ENCODE measurements at places on chromosomes 1 and 21.

DNA sequence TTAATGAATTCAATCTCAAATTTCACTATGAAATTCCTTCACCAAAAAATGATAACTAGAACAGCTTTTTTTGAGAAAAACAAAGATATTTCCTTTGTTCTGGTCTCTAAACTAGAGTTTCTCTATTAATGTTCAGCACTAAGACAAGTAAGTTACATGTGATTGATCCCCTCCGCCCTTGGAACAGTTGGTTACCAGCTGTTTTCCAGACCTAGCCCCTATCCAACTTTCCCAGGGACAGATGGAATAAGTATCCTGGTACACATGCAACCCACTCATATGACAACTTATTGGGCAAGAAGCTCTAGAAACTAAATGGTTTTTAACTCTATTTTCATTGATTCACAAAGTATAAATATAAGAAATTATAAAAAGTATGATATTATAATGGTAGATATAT lies 140.4 kb downstream of the COP1 start:
- no peak for DNase-seq

- no peak for DNase-seq
Observed at GRCh38 chr1:180157108-180157507, 2.4 kb downstream of the QSOX1 start.

DNA sequence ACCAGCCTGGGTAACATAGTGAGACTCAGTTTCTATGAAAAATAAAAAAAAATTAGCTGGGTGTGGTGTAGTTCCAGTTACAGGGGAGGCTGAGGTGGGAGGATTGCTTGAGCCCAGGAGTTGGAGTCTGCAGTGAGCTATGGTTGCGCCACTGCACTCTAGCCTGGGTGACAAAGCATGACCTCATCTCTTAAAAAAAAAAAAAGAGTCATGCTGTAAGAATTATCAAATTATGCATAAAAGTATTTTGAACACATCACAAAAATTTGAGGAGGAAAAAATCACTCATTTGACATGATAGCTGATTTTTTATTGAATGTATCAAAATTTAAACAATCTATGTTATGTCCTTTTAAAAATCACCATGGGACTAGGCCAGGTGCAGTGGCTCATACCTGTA lies 17.8 kb downstream of the CCDC30 start:
- no peak for DNase-seq

GRCh38 chr1:34870395-34870794 lies 10.8 kb upstream of the SMIM12 start:
- no peak for DNase-seq

- no peak for DNase-seq
Observed at GRCh38 chr1:68197891-68198290, 34.4 kb downstream of the WLS start.

DNA sequence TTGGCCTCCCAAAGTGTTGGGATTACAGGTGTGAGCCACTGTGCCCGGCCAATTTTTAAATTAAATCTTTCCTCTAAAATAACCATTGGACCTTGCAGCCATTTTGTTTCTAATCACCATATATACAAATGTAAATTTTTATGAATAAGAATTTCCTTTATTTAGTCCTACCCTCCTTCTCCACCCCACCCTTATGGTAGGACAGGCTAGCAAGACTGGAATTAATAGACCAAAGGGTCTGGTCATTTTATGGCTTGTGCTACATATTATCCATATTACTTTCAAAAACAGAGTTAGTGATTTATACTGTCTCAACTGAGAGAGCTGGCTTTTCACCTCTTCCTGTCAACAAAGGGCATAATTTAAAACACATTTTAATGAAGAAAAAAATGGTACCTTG lies 26.5 kb downstream of the L1TD1 start:
- DNase-seq = no peak

GRCh38 chr1:206633708-206634121 lies 1.6 kb upstream of the DYRK3 start:
- DNase-seq = no peak

- DNase-seq = no peak
Observed at GRCh38 chr1:183723571-183723970, 70.5 kb upstream of the APOBEC4 start.

DNA sequence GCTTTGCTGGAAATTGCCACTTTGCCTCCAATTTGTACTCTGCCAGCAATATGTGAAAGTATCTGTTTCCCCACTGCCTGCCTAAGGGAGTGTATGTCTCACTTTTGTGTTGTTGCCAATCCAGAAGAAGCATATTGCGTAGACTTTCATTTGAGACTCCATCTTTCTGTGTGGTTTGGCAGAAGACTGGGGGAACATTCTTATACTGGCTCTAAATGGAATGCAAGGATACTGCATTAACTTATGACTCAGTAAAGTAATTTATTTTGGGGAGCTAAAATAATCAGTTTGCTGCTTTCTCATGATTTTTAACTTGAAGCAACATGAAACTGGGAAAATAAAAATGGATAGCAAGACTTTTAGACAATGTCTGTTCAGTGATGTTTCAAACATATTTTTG lies 107.7 kb upstream of the TMPRSS2 start:
- no peak for DNase-seq

DNA sequence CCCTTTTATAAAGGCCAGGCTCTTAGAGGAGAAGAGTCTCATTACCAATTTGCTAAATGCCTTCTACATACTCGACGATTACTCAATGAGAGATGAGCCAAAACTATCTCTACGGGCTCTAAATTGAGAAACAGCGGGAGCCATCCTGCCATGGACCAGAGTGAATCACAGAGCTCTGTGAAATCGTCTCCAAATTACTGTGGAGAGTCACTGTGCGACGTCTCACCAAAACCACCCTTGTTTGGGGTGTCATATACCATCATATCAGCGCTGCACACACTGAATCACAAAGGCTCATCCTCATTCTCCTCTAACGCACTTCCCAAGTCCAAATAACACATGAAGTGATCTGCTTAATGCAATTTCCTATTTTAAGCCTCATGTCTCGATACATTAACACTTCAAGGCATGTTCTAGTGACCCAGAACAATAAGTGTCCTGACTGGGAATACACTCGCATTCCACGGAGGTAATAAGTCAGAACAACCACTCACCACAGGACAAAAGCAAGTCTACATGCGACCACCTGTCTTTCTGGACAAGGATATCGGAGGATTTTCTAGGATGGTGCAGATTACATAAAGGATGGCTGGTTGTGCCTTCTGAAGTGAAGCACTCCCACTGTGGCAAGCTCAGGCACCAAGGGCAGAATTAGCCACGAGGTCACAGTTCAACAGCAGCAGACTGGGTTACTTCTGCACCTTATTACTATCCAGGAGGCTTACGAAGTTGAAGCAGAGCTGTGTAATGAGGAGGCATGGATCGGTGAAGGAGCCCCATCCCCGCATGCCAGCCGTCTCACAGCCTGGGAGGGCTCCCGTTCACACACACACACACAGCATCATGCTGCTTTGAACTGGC lies 44.3 kb downstream of the NID1 start:
- no peak for DNase-seq

- no peak for DNase-seq
Observed at GRCh38 chr1:100434831-100435230, 82.5 kb downstream of the CDC14A start.

GRCh38 chr1:47856996-47857395 lies 140.2 kb downstream of the TRABD2B start:
- no peak for DNase-seq

DNA sequence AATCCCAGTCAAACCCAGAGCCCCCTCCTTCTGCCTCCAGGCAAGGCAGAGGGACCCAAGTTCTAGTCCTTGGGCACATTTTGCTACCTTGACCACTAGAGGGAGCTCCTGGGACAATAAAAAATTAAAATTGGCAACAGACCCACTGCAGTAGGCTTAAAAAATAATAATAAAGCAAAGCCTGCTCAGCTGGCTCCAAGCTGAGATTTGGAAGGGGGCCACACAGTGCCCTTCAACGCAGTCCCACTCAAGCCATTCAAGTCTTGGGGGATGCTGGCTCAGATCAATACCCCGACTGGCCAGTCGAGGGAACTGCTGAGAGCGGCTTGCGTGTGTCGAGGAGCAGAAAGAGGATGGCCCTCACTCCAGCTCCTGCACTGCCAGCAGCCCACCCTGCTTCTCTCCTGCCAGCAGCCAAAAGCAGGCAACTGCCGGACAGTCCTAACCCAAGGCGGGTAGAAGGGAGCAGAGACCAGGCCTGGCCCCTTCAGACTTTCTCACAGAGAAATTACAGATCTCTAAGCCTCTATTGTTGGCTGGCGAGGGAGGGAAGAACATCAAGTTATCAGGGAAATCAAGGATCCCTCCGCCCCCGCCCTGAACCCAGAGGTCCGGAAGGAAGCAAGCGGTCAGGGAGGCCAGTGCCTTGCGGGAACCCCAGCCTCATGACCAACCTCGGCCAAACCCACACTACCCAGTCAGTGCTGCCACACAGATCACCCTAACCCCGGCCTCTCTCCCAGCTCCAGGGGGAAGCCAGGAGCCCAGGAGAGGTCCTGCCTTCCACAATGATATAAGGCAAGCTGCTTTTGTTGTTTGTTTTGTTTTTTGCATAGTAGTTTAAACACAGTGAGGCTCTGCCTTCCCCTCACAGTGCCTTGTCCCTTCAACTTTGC lies 4.9 kb upstream of the ALDH4A1 start:
- DNase-seq = peak; percentile 68

- no peak for DNase-seq
Observed at GRCh38 chr1:111161843-111162487, 21.9 kb downstream of the CEPT1 start.

DNA sequence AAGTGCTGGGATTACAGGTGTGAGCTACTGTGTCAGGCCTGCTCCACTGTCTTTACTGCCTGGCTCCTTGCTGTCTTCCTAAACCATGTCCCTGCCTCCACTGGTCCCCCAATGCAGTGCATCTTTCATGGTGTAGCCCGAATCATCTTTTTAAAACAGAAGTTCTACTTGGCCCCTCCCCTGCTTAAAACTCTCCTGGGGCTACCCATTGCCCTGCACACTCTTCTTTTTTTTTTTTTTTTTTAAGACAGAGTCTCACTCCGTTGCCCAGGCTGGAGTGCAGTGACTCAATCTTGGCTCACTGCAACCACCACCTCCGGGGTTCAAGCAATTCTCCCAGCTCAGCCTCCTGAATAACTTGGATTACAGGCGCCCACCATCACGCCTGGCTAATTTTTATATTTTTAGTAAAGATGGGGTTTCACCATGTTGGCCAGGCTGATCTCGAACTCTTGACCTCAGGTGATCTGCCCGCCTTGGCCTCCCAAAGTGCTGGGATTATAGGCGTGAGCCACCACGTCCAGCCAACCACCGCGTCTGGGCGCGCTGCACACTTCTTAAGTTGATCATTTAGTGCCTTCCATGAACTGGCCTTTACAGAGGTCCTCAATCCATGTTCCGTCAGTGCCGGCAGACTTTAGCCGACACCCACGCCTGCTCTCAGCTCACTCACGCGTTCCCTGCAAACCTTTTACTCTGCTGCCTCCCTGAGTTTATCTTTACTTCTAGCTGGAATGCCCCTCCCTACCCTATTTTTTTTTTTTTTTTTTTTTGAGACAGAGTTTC lies 2.4 kb downstream of the FCN3 start:
- no peak for DNase-seq

DNA sequence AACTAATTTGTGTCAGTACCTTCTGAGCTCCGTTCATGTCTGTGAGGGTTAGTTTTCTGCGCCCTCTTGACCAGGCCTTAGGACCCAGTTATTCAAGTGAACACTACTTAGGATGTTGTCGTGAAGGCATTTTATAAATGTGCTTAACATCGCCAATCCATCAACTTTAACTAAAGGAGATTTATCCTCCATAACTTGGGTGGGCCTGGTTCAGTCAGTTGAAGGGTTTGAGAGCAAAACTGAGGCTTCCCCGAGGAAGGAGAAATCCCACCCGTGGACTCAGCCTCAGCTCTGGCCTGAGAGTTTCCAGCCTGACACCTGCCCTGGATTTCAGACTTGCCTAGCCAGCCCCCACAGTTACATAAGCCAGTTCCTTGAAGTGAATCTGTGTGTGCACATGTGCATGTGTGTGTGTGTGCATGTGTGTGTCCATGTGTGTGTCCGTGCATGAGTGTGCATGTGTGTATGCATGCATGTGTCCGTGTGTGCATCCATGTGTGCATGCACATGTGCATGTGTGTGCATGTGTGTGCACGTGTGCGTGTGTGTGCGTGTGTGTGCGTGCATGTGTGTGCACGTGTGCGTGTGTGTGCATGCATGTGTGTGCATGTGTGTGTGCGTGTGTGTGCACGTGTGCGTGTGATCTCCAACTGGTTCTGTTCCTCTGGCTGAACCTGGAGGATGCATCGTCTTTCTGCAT lies 62.1 kb upstream of the PDE9A start:
- no peak for DNase-seq

DNA sequence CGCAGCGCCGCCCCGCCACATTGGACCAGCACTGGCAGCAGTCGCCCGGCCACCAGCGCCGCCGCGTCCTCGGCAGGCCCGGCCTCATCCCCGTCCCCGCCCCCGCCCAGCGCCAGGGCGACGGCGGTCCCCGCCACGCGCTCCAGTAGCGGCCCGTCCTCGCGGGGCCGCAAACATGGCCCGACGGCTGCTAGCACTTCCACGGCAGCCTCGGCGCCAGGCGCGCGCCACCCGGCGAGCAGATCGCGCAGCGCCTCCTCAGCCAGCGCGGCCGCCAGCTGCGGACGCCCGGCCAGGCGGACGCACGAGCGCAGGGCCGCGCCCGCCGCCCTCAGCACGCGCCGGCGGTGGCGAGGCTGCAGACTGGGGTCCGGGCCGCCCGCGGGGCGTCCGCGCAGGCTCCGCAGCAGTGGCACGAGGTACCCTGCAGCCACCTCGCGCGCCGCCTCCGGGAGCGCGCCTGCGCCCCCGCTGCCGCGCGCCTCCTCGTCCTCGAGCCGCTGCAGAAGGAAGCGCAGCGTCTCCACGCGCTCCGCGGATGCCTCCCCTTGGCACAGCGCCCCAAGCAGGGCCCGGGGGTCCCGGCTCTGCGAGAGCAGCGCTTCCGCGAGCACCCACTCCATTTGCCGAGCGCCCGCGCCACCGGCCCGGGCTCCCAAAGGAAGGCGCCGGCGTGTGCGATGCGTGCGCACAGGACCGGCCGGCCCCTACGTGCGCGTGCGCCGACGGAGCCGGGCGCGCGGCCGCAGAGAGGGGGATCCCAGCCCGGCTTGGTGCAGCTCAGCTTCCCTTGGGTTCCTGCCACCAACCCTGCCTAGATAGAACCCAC lies at the start of gene TARBP1:
TSS of gene TARBP1 (minus strand) at position 699 of the 829 bp plus-strand sequence. CDS start at position 623, 76 bp downstream.
- DNase-seq = peak; percentile 67

- no peak for DNase-seq
Observed at GRCh38 chr1:201888282-201889089, at the start of gene SHISA4. Gene SHISA4 (plus strand): TSS chr1:201888898. CDS start chr1:201888995, 97 bp downstream.

GRCh38 chr1:218447010-218447689 lies 102.0 kb downstream of the TGFB2 start:
- no peak for DNase-seq

GRCh38 chr1:20584890-20585289 lies 4.0 kb upstream of the CDA start:
- no peak for DNase-seq

- no peak for DNase-seq
Observed at GRCh38 chr1:189669846-189670245, 807.8 kb downstream of the BRINP3 start.

- no peak for DNase-seq
Observed at GRCh38 chr1:1183833-1184775, 10.4 kb downstream of the TTLL10 start.

- no peak for DNase-seq
Observed at GRCh38 chr1:220342853-220343252, 70.6 kb upstream of the RAB3GAP2 start.

All from CD4-positive, alpha-beta T cell treated with Interleukin-6 at 100 ng/mL for 8 hours (primary cell).